ENCODE measurements at places on chromosomes 16 and 17. TPM values are rescaled to one million over a fixed set of nuclear protein-coding genes. Genes with fewer than 3 reads are reported as not detected.
A peak's percentile ranks its signal among the peaks of the same experiment; 100 is the strongest.

The ANKFN1 gene
- polyA plus RNA-seq, result not detected

The LGALS9B gene
- polyA plus RNA-seq, result 8.8 TPM

The LCAT gene
- 5.5 TPM for polyA plus RNA-seq

The ZNF385C gene
- 0.42 TPM for polyA plus RNA-seq

The C16orf96 gene
- polyA plus RNA-seq, result not detected

The CLDN9 gene
- not detected for polyA plus RNA-seq

The LAT gene
- polyA plus RNA-seq, result 1.4 TPM

DNA sequence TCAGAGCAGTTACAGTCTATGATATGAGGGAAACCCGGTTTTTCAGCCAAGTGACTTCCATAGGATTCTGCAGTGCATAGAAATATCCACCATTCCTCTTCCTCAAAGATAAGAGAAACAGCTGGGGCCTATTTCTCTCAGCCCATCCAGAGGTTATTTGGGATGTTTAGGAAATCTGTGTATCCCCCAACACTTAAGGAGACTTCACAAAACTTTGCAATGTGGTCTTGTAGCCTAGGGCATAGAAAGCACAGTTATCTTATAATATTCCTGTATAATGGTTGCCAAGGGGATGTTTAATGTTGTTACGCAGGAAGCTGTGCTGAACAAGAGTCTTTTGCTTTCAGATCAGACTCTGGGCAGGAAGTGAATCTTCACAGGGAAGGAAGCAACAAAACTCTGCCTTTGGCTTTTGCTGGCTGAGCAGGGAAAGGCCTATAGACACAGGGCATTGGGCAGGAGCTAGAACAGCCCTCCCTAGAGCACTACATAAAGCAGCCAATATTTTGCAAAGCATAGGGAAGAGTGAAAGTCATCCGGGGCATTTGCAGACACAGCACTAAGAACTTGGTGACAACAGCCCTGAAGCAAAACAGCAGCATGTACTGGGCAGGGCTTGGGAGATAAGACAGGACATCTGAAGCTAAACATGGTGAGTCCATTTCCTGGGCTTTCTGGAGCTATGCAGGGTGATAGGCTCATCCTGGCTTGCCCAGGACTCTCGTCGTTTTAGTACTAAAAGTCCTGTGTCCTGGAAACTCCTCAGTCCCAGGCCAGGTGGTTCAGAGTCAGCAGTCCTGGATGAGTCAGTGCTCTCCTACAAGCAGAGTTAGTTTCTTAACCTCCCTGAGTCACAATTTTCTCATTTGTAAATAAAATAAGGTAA, 18.7 kb upstream of the BEAN1 start:
- H3K4me1 ChIP-seq, result no peaks in the 10 kb centered on the region
- no peak for DNase-seq
- peaks cover 22% of the 10 kb centered on the region for H3K27me3 ChIP-seq

- peak overlapping the region; percentile 61 for H3K4me3 ChIP-seq
- DNase-seq, result no peak
- H3K36me3 ChIP-seq, result peaks cover 4% of the 10 kb centered on the region
- H3K4me1 ChIP-seq, result peaks cover 11% of the 10 kb centered on the region
Measured at GRCh38 chr16:28924399-28924761, 658 bp downstream of the RABEP2 start.

DNA sequence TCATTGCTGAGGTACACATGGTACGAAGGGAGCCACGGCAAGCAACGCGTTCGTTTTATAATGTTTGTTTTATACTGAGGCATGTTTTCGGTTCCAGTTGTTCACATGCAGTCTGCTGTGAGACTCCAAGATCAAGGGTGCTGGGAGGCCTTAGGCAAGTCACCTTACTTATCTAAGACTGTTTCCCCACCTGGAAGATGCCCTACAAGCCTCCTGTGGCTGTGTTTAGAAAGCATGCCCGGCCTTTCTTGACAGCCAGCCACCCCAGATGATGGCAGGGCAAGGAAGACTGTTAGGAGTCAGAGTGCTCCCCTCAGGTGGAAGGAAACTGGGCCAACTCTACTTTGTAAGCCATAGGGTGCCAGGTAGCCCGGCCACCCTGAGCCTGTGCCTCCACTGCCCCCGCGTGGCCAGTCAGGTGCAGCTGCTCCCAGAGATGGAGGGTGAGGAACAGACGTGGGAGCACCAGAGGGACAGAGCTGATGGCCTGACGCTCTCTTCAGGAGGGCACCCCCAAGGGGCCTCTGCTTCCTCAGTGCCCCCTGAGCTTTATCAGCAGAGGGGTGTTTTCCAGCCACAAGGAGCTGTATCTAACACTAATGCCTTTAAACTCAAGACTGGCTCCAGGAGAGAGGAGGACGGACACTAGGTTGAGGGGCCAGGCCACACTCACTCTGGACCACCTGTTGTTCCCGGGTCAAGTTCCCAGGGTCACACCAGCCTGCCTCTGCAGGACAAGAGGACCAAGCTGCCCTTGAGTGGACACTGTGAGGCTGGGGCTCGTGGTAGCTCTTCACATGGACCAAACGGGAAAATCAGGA, 5.4 kb downstream of the NAT9 start:
- no peaks in the 10 kb centered on the region for H3K4me1 ChIP-seq
- no peak overlapping the region for H3K4me3 ChIP-seq
- no peaks in the 10 kb centered on the region for H3K27me3 ChIP-seq
- no peak for DNase-seq
- H3K27ac ChIP-seq, result no peak overlapping the region
- peaks cover 32% of the 10 kb centered on the region for H3K36me3 ChIP-seq

- H3K27ac ChIP-seq, result no peak overlapping the region
- no peak for DNase-seq
- no peaks in the 10 kb centered on the region for H3K27me3 ChIP-seq
Measured at GRCh38 chr16:53689636-53690035, 14.0 kb downstream of the RPGRIP1L start.

DNA sequence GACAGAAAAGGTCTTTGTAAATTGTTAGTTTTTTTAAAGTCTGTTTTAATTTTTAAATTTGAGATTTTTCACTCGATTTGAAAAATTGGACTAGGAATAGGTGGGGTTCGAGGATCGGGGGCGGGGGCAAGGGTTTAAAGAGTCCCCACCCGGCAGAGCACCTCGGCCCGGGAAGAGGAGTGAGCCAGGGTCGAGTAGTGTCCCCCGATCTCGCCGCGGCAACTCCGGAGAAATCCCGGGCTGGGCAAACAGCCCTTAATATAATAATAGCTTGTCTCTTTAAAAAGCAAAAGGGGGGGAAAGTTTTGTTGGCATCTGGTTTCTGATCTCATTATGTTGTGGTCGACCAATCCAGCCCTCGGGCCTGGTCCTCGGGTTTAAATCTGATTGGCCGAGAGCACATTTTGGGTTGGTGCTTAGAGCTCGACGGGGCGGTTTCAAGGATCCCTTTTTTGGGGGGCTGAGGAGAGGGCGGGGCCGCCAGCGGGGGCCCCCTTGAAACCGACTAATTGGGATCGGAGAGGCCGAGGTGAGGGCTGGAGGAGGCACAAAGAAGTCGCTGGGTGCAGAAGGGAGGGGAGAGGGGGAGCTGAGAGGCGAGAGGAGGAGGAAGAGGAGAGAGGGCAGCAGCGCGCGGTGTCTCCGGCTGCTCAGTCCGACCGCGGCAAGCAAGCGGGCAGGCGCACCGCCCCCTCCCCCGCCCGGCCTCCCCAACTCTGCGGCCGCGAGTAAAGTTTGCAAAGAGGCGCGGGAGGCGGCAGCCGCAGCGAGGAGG, at the start of gene FZD2:
Gene FZD2 (plus strand): TSS at position 653 of the 775 bp plus-strand sequence. CDS start 205 bp downstream, outside the sequence.
- peaks cover 34% of the 10 kb centered on the region for H3K27me3 ChIP-seq
- H3K27ac ChIP-seq, result peak within 1 kb of the TSS; percentile 81
- no peaks in the 10 kb centered on the region for H3K36me3 ChIP-seq

DNA sequence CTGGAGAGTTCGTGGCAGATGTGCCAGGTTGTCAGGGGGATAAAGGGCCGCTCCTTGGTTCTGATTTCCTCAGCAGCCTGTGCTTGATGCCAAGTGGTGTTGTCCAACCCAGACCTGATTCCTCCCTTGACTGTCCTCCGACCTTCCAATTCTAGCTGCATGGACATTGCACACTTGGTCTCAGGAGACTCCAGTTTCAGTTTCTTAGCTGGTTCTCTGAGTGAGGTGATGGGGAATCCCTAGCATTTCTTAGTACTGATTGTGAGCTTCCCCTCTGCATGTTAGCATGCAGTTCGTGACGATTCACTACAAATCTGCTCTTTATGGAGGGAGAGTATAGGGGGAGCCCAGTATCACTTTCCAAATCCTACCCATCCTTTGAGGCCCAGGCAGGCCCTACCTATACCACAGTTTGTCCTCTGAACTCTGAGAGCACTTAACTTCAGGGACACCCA, 12.4 kb upstream of the CCR7 start:
- H3K36me3 ChIP-seq, result no peaks in the 10 kb centered on the region
- H3K4me1 ChIP-seq, result no peaks in the 10 kb centered on the region
- H3K27ac ChIP-seq, result no peak overlapping the region
- no peak overlapping the region for H3K4me3 ChIP-seq
- DNase-seq, result no peak

- peak overlapping the region; percentile 48 for H3K27ac ChIP-seq
- no peak overlapping the region for H3K4me3 ChIP-seq
- no peaks in the 10 kb centered on the region for H3K4me1 ChIP-seq
- DNase-seq, result no peak
- no peaks in the 10 kb centered on the region for H3K36me3 ChIP-seq
- H3K27me3 ChIP-seq, result no peaks in the 10 kb centered on the region
Measured at GRCh38 chr16:27286451-27286850, 17.9 kb upstream of the NSMCE1 start.

DNA sequence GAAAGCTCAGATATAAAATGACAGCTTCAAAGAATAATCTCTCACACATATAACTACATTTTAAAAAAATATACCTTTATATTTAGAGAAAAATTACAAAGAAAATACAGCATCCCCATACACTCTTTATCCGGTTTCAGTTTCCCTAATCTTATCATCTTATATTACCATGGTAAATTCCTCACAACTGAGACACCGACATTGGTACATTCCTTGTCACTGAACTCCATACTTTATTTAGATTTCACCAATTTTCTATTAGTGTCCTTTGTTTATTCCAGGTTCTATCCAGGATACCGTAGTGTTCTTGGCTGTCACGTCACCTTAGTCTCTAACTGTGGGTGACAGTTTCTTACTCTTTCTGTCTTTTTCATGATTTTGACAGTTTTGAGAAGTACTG, 22.0 kb upstream of the ABCA10 start:
- no peaks in the 10 kb centered on the region for H3K4me1 ChIP-seq
- no peak for DNase-seq
- no peak overlapping the region for H3K27ac ChIP-seq

- H3K4me1 ChIP-seq, result no peaks in the 10 kb centered on the region
- DNase-seq, result no peak
- H3K4me3 ChIP-seq, result no peak overlapping the region
Measured at GRCh38 chr16:75189638-75190245, 17.2 kb downstream of the CTRB2 start.

- H3K27ac ChIP-seq, result no peak overlapping the region
- no peaks in the 10 kb centered on the region for H3K27me3 ChIP-seq
- no peak for DNase-seq
Measured at GRCh38 chr16:68696514-68696913, 40.6 kb upstream of the CDH1 start.

DNA sequence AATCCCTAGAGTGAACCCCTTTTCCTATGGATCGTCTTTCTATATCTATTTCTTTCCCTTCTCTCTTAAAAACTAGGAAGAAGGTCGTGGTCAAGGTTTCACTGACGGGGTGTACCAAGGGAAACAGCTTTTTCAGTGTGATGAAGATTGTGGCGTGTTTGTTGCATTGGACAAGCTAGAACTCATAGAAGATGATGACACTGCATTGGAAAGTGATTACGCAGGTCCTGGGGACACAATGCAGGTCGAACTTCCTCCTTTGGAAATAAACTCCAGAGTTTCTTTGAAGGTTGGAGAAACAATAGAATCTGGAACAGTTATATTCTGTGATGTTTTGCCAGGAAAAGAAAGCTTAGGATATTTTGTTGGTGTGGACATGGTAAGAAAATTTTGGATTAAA, 9.6 kb downstream of the CYLD start:
- H3K4me3 ChIP-seq, result no peak overlapping the region
- H3K27ac ChIP-seq, result no peak overlapping the region
- no peaks in the 10 kb centered on the region for H3K4me1 ChIP-seq
- peaks cover 12% of the 10 kb centered on the region for H3K36me3 ChIP-seq
- DNase-seq, result no peak

- H3K4me1 ChIP-seq, result no peaks in the 10 kb centered on the region
- H3K36me3 ChIP-seq, result peaks cover 75% of the 10 kb centered on the region
- no peaks in the 10 kb centered on the region for H3K27me3 ChIP-seq
- no peak for DNase-seq
- no peak overlapping the region for H3K4me3 ChIP-seq
Measured at GRCh38 chr16:28098959-28099945, 35.7 kb upstream of the GSG1L start.

- no peaks in the 10 kb centered on the region for H3K27me3 ChIP-seq
- no peak overlapping the region for H3K27ac ChIP-seq
- H3K4me1 ChIP-seq, result no peaks in the 10 kb centered on the region
- no peak overlapping the region for H3K4me3 ChIP-seq
Measured at GRCh38 chr16:17945080-17945601, 391.4 kb downstream of the NPIPA8 start.

- no peak overlapping the region for H3K4me3 ChIP-seq
- no peak overlapping the region for H3K27ac ChIP-seq
- no peak for DNase-seq
- H3K36me3 ChIP-seq, result no peaks in the 10 kb centered on the region
- no peaks in the 10 kb centered on the region for H3K27me3 ChIP-seq
- no peaks in the 10 kb centered on the region for H3K4me1 ChIP-seq
Measured at GRCh38 chr16:55892821-55893220, 17.6 kb upstream of the CES5A start.

GRCh38 chr16:46884513-46885293, 541 bp downstream of the GPT2 start:
- peak overlapping the region; percentile 69 for H3K27ac ChIP-seq
- H3K36me3 ChIP-seq, result no peaks in the 10 kb centered on the region
- H3K27me3 ChIP-seq, result peaks cover 8% of the 10 kb centered on the region

DNA sequence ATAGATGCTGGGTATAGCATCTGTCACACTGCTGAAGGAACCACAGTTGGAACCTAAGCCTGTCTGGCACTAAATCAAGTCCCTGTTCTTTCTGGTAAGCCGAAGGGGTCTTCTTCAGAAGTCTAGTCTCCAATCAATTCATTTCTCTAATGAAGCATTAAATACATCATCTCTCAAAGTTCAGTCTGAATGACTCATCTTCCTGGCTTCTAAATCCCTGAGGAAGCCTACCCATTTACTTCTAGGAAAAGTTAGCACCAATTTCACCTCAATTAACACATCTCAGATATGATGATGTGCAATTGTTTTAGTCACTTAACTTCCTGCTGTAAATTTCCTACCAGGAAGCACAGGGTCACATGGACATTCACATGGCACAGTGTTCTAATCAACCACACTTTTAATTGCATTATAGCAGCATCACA, 49.9 kb downstream of the TEX14 start:
- H3K27ac ChIP-seq, result no peak overlapping the region
- no peaks in the 10 kb centered on the region for H3K36me3 ChIP-seq
- no peak overlapping the region for H3K4me3 ChIP-seq
- no peak for DNase-seq
- H3K27me3 ChIP-seq, result no peaks in the 10 kb centered on the region
- no peaks in the 10 kb centered on the region for H3K4me1 ChIP-seq

GRCh38 chr16:67395458-67396158, 2.3 kb upstream of the TPPP3 start:
- peak overlapping the region; percentile 42 for H3K27ac ChIP-seq
- no peaks in the 10 kb centered on the region for H3K36me3 ChIP-seq
- DNase-seq, result peak; percentile 61
- no peaks in the 10 kb centered on the region for H3K4me1 ChIP-seq
- H3K27me3 ChIP-seq, result peaks cover 26% of the 10 kb centered on the region

Data from sigmoid colon (tissue), 7 donors.